ENCODE measurements at places on chromosomes 7 and 10.

- DNase-seq, result no peak
Observed at GRCh38 chr7:113731571-113731970, 187.2 kb downstream of the PPP1R3A start.

GRCh38 chr10:26215396-26215934 lies 1.1 kb upstream of the GAD2 start:
- no peak for DNase-seq

DNA sequence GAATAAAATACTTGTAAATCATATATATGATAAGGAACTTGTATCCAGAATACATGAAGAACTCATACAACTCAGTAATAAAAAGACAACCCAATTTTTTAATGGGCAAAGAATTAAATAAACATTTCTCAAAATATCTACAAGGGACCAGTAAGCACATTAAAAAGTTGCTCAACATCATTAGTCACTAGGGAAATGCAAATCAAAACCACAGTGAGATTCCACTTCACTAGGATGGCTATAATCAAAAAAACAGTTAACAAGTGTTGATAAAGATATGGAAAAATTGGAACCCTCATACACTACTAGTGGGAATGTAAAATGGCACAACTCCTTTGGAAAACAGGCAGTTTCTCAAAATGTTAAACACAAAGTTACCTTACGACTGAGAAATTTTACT lies 40.3 kb upstream of the YAE1 start:
- DNase-seq, result no peak

DNA sequence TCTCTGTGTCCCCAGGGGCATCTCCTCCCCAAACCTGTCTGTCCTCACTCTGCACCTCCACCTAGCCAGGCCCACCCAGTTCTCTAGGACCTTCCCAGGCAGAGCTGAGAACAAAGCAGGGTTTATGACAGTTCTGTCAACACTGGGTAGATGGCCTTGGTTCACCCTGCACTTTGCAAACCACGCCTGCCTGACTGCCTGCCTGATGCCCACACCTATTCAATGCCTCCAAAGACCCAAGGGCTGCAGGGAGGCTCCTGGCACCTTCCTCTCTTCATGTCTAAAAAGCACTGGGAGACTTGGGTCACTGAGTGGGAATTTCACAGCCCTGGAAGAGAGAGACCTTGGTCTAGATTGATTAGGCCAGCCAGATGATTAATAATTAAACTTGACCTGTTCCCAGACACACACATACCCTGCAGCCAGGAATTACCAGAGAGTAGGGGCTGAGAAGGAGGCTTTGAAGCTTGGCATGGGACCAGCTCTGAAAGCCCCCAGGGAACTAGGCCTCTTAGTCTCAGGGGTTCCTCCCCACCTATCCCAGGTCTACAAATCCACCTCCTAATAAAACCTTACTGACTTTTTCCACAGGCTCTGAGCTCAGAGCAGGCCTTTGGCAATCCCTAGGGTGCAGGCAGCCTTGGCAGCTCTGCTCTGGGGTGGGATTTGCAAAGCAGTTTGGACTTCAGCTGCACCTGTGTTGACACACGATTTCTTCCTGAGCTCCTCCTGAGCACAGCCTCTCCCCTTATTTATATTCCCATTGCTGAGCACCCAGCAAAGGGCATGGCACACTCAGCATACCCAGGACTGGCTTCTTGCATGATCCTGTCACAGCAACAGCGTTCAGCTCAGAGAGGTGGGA lies 25.7 kb upstream of the PDCD4 start:
- DNase-seq, result no peak

DNA sequence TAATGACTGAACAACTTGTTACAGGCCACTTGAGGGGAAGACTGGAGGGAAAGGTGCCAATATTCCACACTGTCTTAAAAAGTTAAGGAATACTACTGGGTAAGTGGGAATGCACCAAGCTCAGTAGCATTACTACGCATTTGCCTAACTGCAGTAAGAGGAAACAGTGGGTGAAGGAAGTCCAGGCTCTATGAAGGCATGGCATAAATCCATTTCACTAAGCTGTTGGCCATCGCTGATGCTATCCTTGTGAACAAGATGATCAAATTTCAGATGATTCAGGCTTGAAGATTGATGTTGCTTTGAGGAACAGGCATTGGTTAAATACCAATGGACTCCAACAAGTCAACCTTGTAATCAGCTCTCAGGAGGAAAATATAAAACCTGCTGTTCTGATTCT lies 44.2 kb upstream of the TES start:
- peak; percentile 13 for DNase-seq

GRCh38 chr10:13439313-13440184 lies 89.3 kb downstream of the BEND7 start:
- no peak for DNase-seq

- DNase-seq, result no peak
Observed at GRCh38 chr7:44273681-44274622, 51.4 kb downstream of the CAMK2B start.

DNA sequence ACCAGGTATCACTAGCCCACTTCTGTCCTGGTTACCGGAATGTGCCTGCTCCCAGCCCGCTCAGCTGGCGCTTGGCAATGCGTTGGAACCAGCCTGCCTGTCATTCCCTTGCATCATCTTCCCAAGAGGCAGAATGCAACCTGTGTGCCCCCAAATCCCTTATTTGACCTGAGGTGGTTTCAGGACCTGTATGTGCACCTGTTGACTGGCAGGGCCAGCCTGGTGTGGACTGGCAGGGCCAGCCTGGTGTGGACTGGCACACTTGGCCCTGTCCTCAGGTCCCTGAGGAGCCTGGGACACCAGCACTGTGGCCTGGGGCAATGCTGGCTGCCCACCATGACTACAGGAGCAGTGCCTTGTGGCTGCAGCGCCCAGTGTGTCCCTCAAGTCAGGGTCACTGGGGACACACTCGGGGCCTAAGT lies 38.2 kb downstream of the ZNF467 start:
- DNase-seq, result no peak

GRCh38 chr7:114806590-114807162 lies 115.2 kb upstream of the MDFIC start:
- DNase-seq, result no peak

GRCh38 chr10:3467052-3467951 lies 294.7 kb upstream of the PITRM1 start:
- peak; percentile 95 for DNase-seq

DNA sequence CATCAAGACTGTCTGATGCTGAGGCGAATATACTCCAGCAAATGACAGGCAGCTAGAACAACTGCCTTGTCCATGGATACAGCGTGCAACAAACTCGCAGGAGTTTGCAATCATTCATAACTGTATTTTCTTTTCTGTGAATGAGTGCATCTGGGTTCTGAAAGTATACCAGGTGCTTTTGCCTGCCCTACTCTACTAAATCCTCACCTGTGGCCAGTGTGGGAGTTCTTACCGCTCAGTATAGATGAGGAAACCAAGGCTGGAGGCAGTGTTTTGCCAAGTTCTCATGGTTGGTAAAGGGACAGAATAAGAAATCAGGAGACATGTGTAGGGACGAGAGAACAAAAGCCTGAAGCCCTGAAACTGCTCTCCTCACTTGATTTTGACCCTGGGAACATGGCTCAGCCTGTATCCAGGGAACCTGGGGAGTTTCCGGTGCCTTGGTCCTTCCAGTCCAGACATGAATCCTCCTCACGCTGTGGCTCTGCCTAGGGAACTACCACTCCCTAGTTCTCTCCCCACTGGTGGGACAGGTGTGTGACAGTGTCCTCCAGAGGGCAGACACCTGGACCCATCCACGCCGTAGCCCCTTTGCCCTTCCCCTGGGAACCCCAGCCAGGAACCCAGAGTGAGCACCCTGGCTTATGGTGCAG lies 142.0 kb downstream of the CDH23 start:
- no peak for DNase-seq
